Endothelial cell of umbilical vein (primary cell): ENCODE measurements at places on chromosomes 12 and 14. TPM values are rescaled to one million over a fixed set of nuclear protein-coding genes. Genes with fewer than 3 reads are reported as not detected.

Gene TSPAN19
- not detected in 2 replicates for polyA plus RNA-seq

GRCh38 chr14:100846309-100846859 lies 20.5 kb downstream of the MEG3 start:
- DNase-seq, result no peak

- no peak for DNase-seq
Observed at GRCh38 chr12:42689699-42690098, 100.2 kb upstream of the PRICKLE1 start.

- no peak for DNase-seq
Observed at GRCh38 chr14:26851793-26852192, 254.0 kb upstream of the NOVA1 start.

Gene BDKRB2
- 0.08 and 0.22 TPM in 2 replicates for polyA plus RNA-seq

Gene GOLT1B
- polyA plus RNA-seq, result 21.9 and 44.4 TPM in 2 replicates

GRCh38 chr12:94614288-94614721 lies 36.1 kb downstream of the TMCC3 start:
- DNase-seq, result no peak

Gene SLC25A29
- polyA plus RNA-seq, result 154 and 187 TPM in 2 replicates

Gene BICDL1
- polyA plus RNA-seq, result 0.19 TPM in 1 of 2 replicates, not detected in the other

DNA sequence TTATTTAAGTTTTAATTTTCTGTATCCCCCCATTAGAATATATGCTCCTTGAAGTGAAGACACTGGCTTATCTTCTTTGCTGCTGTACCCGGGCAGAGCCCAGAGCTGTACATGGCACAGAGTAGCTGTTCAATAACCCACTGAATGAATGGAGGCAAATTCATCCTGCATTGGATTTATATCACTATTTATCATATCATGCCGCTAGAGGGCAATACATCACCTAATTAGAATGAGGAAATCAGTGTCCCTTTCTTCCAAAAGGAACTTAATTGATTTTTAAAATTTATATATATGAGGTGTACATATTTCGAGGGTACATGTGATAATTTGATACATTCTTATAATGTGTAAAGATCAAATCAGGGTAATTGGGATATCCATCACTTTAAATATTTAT lies 89.2 kb upstream of the TMEM260 start:
- DNase-seq, result peak; percentile 44

DNA sequence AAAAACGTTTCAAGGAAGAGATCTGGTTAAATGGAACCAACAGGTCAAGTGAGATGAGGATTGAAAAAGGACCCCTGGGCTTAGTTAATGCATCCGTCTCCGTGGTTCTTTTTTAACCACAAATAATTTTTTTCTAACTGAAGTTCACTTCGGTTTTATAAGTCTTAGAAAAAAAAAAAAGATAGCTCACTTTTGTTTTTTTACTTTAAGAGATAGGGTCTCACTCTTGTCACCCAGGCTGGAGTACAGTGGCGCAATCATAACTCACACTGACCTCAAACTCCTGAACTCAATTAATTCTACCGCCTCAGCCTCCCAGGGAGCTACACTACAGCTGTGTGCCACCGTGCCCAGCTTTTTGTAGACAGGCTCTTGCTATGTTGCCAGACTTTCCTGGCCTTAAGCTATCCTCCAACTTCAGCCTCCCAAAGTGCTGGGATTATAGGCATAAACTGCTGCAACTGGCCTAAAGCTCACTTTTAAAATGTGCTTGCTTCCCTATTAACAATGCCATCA lies 11.8 kb downstream of the HNRNPC start:
- no peak for DNase-seq
